Activated CD4-positive, alpha-beta T cell treated with anti-CD3 and anti-CD28 coated beads, Interleukin-2, amount 10 ng/mL, durations not matched to agents 24 days and 14 days (primary cell): ENCODE measurements at places on chromosomes 2 and 18. TPM values are rescaled to one million over a fixed set of nuclear protein-coding genes. Genes with fewer than 3 reads are reported as not detected.

GRCh38 chr18:59704146-59704545, 6.9 kb upstream of the CCBE1 start:
- H3K36me3 ChIP-seq: no peaks in the 10 kb centered on the region
- no peaks in the 10 kb centered on the region for H3K4me1 ChIP-seq
- H3K4me3 ChIP-seq: no peak overlapping the region
- no peak for DNase-seq

DNA sequence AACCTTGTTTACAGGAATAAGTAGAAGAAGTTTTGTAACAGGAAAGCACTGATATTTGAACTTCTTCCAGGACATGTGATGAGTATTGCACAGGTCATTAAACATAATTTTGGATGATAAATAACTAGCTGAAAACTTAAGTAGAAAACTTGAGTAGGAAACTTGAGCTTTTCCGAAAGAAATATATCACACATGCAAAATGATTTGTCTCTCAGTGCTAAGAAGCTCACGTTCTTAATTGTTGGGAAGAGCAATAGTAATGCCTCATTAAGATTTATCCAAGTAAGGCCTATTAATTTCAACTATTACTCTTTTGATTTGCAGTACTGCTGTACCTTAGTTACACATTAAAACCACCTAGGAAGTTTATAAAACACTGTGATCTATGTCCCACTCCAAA, 1921.9 kb upstream of the LRRTM1 start:
- DNase-seq: no peak
- no peaks in the 10 kb centered on the region for H3K36me3 ChIP-seq
- no peaks in the 10 kb centered on the region for H3K4me1 ChIP-seq

- DNase-seq: no peak
- H3K27me3 ChIP-seq: no peaks in the 10 kb centered on the region
- H3K4me1 ChIP-seq: no peaks in the 10 kb centered on the region
- H3K36me3 ChIP-seq: no peaks in the 10 kb centered on the region
Observed at GRCh38 chr2:183597841-183598240, 473.6 kb downstream of the NUP35 start.

- peaks cover 32% of the 10 kb centered on the region for H3K4me1 ChIP-seq
- H3K4me3 ChIP-seq: no peak overlapping the region
- DNase-seq: no peak
- no peaks in the 10 kb centered on the region for H3K36me3 ChIP-seq
- no peaks in the 10 kb centered on the region for H3K27me3 ChIP-seq
Observed at GRCh38 chr2:28687640-28688385, 63.8 kb upstream of the PPP1CB start.

The EGR4 gene
- total RNA-seq: 1.2 and 1.5 TPM in 2 replicates

The SERPINE2 gene
- 23.2 and 23.9 TPM in 2 replicates for total RNA-seq

The GORASP2 gene
- total RNA-seq: 93.0 and 96.7 TPM in 2 replicates

The SLC4A5 gene
- total RNA-seq: 0.93 and 1.4 TPM in 2 replicates
